Activated T-cell treated with anti-CD3 and anti-CD28 coated beads for 1 hour (primary cell): ENCODE measurements at places on chromosomes 1 and 21.
A peak's percentile ranks its signal among the peaks of the same experiment; 100 is the strongest.

DNA sequence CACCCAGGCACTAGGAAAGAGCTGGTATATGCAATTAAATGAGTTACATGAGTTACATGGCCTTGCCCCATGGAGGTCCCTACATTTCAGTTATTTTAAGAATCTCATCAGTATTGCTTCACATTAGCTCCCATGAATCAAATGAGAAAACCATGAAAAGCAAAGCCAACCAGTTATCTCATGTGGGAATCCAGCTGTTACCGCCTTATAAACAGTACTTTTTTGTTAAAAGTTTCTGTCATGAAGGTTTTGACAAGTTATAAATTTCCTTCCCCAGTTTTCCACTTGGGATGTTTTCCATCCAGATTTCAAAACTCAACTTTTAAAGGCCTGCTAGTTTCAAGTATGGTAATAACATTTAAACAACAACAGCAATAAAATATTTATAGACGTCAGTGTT, 544.8 kb downstream of the NUF2 start:
- no peak for DNase-seq

DNA sequence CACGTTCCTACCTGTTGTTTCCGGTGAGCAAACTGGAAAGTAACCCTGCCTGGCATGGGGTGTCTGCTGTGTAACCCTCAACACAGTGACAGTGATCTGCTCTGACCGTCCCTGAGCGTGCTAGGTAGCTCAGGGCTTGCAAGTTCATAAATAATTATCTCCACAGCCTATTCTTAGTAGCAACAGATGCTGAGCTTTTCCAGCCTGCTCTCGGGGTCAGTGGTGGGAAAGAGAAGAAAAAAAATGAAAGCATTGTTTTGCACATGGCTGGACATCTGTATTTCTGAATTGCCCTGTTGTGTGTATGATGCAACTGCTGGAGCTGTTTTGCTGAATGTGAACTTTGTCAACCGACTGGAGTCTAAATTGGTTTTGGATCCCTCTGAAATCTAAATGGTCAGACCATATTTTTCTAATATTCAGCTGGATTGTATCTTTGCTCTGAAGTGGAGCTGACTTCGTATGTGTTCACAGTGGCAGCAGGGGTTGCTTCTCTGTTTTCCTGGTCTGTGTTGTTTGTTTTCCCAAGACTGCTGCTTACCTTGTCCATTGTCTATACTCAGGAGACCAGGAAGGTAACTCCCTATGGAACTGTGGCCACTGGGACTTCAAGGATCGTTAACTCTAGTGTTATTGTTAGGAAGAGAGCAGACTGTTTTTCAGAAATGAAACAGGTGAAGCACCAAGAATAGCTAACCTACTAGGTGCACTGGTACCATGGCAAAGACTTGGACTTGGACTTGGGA, 27.0 kb downstream of the TGFB2 start:
- DNase-seq: no peak

DNA sequence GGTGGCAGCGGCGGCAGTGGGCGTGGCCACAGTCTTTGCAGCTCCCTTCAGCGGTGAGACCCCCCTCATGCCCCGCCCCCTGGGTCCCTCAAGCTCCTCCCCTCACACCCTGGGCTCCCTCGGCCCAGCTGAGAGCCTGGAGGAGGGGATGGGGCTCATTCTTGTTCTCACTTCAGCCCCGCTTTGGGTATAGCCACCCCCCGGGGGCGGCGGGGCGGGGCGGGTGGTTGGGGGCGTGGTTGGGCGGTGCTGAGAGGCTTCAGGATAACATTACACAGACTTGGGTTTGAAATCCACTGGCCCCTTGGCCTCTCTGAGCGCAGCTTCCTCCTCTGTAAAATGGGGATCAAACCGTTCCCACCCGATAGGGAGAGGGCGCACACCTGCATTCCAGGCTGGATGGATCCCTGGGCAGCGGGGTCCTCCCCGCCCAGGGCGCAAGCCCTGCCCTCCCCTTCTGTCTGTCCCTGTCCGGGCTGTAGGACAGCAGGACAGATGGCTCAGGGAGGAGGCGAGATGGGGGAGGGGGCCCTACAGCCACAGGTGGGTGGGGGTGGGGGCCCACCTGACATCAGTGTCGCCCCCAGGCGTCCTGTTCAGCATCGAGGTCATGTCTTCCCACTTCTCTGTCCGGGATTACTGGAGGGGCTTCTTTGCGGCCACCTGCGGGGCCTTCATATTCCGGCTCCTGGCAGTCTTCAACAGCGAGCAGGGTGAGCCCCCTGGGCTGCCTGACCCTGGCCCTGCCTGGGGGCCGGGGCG, 5.1 kb downstream of the CLCNKA start:
- DNase-seq: peak; percentile 27

GRCh38 chr1:36433102-36433501, 17.1 kb downstream of the OSCP1 start:
- no peak for DNase-seq

DNA sequence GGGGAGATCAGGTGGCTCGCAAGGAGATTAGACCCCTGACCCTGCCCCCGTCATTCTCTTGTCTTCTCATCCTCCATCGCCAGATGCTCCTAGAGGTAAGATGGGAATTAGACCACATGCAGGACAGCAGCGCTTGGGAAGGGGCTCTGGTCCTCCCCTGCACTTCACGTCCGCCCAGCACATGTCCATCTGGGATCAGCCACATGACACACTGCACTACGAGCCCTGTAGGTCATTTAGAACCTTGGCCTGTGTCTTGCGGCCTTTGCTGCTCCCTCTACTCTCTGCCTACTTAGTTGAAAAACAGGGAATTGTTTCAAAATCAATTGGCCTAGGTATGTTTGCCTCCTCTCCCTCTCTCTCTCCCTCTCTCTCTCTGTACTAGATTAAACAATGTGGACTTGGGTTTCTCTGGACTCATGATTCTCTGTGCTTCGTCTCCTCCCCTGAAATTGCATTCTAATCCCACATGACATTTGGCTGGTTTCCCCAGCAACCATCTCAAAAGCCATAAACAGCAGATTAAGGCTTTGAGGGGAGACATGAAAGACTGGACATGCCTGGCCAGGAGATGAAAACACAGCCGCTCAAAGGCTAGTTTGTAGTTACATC, 3.8 kb upstream of the NCMAP start:
- DNase-seq: no peak

DNA sequence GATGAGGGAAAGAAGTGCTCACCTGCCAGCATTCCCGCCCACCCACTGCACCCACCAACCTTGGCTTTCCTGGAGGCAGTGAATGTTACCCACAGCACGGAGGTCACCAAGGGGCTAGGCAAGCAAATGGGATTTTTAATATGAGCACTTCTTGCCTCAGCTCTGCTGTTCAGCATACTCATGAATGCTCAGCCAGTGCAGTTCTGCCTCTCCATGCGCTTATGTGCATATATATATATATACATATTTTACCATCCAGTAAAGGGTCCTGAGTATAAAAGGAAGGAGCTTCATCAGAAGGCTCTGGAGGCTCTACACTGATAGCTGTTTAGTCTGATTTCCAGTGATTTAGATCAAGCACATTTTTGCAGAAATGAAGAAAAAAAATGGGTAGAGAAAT, 366.9 kb downstream of the SIPA1L2 start:
- DNase-seq: no peak

GRCh38 chr1:67469431-67469830, 39.2 kb upstream of the SERBP1 start:
- DNase-seq: no peak

- peak; percentile 41 for DNase-seq
Observed at GRCh38 chr1:18575620-18576019, 55.0 kb upstream of the PAX7 start.

DNA sequence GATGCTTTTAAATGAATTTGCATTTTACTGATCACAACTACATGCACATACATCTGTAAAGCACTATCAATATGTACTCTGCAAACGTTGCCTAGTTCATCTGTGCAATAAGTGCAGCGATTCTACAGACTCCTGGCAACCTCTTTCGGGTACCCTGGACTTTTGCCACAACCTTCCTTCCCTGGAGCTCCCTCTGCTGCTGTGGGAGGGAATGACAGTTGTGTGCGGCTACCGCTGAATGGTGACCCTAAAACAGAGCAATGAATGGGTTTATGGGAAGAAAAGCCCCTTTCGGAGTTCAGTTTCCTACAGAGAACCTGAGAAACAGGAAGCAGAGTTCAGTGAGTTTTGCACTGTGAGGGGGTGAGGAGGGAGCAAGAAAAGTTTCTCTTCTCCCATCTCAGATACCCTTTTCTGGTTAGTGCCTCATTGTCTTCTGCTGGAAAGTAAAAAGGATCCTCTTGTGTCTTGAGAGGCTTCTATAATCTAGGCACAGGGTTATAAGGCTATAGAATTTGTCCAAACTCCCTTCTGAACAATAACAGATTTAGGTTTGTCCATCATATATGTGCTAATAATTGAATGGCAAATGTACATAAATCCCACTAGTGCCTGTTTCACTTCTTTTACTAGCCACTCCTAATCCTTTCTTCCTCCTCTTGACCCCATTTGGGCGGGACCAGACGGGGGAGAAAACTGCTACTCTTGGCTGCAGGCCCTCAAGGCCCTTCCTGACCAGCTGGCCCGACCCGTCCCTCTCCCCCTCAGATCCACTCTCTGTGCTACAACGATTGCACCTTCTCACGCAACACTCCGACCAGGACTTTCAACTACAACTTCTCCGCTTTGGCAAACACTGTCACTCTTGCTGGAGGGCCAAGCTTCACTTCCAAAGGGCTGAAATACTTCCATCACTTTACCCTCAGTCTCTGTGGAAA, 19.8 kb upstream of the SARS1 start:
- peak; percentile 41 for DNase-seq

DNA sequence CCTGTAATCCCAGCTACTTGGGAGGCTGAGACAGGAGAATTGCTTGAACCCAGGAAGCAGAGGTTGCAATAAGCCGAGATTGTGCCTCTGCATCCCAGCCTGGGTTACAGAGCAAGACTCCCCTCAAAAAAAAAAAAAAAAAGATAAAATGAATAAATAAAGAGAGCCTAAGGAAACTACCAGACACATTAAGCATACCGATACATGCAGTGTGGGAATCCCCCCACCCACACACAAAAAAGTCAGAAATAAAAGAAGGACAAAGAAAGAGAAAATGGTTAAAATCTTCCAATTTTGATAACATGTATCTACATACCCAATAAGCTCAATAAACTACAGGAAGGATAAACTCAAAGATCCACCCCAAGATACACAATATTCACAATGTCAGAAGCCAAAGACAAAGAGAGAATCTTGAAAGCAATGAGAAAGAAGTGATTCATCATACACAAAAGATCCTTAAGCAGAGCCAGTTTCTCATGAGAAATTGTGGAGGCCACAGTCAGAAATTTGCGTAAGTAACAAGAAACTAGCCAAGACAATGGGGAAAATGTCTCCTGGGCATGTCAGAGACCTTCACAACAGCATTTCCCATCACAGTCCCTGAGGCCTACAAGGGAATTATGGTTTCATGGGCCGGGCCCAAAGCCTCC, 1197.0 kb downstream of the AMY1C start:
- DNase-seq: no peak

DNA sequence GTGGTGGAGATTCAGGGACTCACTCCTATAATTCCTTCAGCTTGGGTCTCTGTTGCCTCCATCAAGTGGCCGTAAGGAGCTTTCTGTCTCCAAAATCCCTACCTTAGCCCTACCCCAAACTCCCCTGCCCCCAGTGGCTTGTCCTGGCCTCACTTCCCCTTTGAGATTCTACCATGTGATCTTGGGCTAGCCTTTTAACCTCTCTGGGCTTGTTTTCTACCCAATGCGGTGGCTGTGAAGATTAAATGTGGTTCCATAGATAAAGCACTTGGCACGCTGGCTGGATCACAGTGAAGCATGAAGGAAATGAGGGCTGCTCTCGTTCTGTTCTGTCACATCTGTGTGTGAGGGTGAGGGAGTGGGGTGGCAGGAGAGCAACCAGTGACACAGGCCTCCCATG, 43.6 kb downstream of the FAAH start:
- DNase-seq: no peak

GRCh38 chr1:215064327-215064726, 18.2 kb upstream of the KCNK2 start:
- no peak for DNase-seq

DNA sequence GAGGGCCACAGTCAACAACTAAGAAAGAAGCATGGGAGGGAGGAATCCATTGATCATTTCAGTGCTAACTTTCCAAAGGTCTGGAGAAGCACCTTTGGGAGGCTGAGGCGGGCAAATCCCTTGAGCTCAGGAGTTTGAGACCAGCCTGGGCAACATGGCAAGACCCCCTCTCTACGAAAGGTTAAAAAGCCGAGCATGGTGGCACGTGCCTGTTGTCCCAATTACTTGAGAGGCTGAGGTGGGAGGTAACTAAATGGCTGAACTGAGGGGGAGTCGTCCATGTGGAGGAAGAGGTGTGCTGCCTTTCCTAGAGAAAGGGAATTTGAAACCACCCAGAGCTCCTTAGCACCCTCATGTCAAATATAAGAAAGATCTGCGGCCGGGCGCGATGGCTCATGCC, 16.2 kb downstream of the MASP2 start:
- no peak for DNase-seq

DNA sequence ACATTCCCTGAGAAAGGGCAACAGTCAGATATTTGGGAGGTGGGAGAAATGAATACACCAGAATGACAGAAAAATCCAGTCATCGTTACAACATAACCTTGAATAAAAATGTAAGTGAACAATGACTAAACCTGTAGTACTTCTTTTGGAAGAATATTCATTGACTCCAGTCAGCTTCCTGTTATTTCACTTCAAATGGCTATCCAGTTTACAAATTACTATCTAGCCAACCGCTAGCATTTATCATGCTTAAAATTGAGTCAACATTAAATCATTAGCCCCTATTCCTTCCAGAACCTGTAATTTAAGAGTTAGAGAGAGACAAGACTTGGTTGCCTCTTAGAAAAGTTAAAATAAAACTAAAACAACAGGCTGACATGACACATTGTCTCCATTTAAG, 33.6 kb downstream of the WLS start:
- DNase-seq: no peak

DNA sequence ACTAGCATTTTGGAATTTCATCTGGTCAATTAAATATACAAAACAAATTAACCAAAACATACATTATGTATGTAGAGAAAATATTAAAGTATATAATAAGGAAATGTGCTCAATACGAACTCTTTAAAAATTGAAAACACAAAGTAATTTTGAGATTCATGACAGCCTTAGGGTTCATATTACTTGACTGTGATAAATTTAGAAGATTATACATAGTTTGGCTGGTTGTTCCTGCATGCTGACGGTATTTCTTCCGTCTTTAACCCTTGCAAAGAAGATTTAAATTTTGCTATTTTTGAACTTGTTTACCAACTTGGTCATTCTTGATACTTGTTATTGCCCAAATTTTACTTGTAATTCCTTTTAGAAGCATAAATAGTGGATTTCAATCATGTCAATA, 298.2 kb downstream of the NFIA start:
- DNase-seq: no peak

- DNase-seq: no peak
Observed at GRCh38 chr1:33516891-33517567, 44.6 kb downstream of the ZSCAN20 start.
